Heart left ventricle (tissue), 16 donors: ENCODE measurements at places on chromosomes 2 and 18. TPM values are rescaled to one million over a fixed set of nuclear protein-coding genes. Genes with fewer than 3 reads are reported as not detected.

- DNase-seq: no peak
Measured at GRCh38 chr2:205471776-205472175, 210.5 kb upstream of the NRP2 start.

- DNase-seq: no peak
Measured at GRCh38 chr2:164882276-164882675, 40.7 kb upstream of the COBLL1 start.

DNA sequence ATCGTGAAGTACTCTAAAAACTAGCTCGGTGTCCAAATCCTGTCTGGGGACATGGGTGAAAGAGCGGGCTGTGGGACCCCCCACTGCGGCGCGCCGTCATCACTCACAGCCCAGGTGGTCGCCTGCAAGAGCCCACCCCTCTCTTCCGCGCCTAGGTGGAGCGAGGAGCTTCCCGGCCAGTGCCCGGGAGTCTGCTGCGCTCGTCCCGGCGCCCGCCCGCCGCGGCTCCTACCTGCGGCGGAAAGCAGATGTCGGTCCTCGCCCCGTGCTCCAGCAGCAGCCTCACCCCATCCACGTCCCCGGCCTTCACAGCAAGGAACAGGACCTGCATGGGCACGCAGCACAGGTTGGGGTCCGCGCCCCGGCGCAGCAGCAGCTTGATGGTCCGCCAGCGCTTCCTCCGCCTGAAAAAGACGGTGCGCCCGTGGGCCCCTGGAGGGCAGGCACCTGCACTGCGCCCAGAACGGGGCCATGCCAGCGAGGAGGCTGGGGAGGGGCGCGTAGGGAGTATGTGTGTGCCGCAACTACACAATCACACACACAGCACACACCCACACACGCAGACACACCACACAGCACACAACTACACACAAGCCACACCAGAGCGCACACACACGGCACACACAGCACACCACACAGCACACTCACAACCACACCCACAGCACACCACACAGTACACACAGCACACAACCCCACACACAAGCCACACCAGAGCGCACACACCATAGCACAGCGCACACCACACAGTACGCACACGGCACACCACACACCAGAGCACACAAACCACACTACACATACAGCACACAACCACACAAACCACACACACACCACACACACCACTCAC, 37.4 kb downstream of the ANKMY1 start:
- DNase-seq: no peak

DNA sequence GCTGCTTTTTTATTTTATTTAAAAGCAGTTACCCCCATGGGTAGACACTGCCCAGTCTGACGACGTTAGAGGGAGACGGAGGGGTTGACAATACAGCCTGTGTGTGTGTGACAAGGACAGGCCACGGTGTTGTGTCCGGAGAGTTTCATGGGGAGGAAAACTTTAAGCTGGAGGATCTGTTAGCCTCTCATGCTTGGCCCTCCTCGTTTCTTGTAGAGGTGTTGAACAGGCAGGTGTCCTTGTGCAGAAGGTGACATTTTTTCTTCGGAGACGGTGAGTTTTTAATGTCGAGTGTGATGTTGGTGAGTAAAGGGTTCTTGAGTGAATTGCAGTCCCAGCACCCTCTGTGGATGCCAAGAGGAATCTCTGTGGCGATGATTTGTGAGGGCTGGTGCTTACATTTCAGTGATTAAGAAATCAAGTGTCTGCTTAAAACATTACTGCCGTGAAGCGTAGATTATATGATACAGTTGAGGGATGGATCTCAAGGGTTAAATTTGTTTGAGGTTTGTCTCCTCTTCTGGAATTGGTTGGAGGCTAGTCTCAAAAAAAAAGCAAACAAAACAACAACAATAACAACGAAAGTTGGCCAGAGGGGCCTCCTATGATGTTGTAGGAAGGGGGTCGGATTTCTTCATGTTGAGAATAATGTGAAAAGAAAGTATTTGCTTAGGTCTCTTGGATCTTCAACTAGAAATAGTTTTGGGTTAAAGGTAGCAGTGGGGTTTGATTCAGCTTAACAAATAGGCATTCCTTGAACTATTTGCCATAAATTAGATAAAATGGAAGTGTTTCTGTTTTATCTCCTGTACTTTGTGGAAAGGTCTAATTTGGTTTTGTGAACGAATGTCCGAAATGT, 1.6 kb downstream of the NCOA1 start:
- peak; percentile 12 for DNase-seq

GRCh38 chr2:238406221-238406997, 20.3 kb upstream of the ASB1 start:
- no peak for DNase-seq

- no peak for DNase-seq
Measured at GRCh38 chr18:24517554-24517953, 57.1 kb downstream of the HRH4 start.

- no peak for DNase-seq
Measured at GRCh38 chr2:188399159-188399558, 107.5 kb downstream of the GULP1 start.

DNA sequence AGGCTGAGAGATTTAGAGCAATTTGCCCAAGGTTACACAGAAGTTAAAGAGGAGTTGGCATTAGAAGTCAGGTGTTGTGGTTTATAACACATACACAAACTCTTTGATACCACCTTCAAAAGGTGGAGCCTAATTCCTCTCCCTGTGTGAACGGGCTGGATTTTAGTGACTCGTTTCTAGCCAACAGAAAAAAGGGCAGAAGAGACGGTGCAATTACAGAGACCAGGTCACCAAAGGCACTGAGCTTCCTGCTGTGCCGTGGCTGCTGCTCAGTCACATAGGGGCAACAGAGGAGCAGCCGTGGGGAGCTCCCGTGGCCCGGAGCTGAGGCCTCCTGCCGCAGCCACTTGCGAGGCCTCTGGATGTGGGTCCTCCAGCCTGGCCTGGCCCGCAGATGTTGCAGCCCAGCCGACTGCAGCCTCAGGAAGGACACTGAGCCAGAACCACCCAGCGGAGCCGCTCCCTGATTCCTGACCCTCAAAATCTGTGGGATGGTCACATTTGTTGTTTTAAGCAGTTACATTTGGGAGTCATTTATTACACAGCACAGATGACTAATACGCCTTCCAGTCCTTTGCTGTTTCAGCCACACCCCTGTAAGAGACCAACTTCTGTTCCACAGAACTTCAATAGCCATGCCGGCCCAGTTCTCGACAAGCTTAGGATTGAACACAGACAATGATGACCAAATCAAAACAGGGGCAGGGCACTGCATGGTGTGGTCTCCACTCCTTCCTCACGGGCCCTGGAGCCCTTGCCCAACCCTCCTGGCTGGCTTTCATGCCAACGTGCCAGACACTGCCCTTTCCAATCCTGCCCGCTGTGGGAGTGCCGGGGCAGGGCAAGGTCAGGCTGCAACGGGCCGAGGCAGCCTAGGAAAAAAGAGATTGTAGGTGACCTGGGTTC, 17.1 kb downstream of the EDAR start:
- DNase-seq: no peak

DNA sequence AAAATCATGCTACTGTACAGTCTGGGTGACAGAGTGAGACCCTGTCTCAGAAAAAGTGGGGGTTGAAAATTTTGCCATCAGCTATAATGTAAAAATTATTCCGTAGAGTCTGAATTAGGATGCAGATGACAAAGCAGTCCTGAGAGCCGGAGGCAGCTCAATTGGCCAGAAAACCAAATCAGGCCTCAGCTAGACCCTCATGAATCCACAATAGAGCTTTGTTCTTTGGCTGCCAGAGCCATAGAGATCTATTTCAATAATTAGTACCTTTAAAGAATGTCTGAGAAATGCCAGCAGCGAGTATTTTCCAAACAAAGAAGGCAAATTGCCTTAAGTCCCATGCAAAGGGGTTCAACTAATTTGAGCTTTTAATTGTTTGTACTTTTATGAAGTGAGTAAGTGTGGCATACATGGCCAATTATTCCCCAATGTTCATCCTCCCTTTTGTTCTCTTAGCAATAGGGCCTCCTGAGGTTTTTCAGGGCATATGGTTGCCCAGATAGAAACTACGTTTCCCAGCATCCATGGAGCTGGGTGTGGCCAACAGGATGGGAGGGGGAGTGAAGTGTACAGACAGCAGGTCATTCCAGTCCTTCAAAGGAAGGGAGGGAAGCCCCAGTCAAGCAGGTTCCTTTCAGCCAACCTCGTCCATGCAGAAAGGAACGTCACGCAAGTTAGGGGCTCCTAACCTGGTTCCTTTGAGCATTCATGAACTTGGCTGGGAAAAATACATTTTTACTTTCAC, 211.3 kb upstream of the APCDD1 start:
- DNase-seq: no peak

DNA sequence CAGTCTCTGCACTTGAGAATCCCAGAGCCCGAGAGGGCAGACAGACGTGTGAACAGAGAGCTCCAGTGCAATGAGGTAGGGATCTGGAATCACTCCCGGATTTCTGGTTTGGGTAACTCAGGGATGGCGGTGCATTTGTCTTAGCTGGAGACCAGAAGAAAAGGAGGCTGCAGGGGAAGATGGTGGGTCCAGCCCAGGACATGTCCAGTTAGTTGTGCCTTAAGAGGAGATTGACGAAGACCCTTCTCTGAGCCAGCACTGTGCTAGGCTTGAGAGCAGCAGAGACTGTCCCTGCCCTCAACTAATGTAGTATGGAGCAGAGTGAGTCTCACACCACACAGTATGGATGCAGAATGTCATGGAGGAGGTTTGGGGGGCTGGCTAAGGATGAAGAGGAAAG, 150.6 kb upstream of the COPS8 start:
- DNase-seq: no peak

- DNase-seq: no peak
Measured at GRCh38 chr2:181670632-181671031, 9.7 kb downstream of the NEUROD1 start.

GRCh38 chr2:153871231-153872221, at the start of gene GALNT13:
TSS of gene GALNT13 (plus strand) at chr2:153871922.
- peak; percentile 23 for DNase-seq

DNA sequence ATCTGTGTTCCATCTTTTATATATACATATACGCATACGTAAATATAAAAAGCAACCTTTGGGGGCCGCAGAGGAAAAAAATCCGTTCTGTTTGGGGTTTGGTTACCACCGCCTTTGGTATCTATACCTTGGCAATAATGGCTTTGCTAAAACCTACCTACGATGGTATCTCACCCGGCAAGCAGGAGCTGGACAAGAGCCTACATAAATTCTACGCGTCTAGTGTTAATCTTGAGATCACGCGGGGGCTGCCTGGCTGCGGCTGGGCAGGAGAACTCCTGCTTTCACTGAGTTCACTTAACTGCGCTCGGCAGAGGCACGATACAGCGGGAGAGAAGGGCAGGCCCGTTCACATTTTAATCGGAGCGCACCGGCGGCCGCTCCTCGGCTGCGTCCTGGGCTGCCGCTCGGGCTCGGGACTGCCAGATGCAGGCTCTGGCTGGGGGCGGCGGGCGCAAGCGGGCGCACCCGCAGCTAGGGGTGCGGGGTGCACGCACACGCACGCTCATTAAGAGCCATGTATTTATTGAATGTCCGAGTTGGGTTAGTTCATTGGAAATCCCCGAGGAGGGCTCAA, 1.7 kb upstream of the POU3F3 start:
- DNase-seq: no peak

- peak; percentile 67 for DNase-seq
Measured at GRCh38 chr2:173048897-173049661, 26.6 kb upstream of the MAP3K20 start.

DNA sequence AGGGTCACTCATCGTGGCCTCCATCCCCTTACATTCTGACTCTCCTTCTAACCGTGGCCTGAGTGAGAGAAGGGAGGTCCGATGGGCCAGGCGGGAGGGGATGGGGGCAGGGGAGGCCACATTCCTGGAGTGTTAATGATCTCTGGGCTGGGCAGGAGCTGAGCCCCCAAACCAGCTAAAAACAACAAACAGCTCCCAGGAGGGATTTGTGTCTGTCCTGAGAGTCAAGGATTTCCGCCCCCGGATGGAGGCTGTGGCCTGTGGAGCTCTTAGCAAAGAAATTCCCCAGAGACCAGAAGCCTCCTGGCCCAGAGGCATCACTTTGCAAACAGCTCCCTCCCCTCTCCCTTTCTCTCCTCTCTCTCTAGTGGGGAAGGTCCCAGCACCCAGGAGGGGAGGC, 23.5 kb downstream of the EMX1 start:
- no peak for DNase-seq

DNA sequence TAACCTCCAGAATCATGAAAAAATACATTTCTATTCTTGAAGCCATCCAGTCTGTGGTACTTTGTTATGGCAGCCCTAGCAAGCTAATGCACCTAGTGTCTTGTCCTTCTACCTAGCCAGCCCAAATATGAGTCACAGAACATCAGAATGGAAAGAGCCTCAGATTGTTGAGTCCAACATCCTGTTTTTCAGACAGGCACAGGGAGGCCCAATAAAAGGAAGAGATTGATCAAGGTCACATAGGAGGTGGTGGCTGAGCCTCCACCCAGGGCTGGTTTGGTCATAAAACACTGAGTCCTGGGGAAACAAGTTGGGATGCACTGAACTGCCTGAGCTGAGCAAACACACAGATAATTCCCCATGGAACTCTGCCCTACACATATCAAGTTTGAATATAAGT, 195.5 kb downstream of the TTC32 start:
- no peak for DNase-seq

- DNase-seq: no peak
Measured at GRCh38 chr18:44231936-44232335, 448.8 kb upstream of the SETBP1 start.

DNA sequence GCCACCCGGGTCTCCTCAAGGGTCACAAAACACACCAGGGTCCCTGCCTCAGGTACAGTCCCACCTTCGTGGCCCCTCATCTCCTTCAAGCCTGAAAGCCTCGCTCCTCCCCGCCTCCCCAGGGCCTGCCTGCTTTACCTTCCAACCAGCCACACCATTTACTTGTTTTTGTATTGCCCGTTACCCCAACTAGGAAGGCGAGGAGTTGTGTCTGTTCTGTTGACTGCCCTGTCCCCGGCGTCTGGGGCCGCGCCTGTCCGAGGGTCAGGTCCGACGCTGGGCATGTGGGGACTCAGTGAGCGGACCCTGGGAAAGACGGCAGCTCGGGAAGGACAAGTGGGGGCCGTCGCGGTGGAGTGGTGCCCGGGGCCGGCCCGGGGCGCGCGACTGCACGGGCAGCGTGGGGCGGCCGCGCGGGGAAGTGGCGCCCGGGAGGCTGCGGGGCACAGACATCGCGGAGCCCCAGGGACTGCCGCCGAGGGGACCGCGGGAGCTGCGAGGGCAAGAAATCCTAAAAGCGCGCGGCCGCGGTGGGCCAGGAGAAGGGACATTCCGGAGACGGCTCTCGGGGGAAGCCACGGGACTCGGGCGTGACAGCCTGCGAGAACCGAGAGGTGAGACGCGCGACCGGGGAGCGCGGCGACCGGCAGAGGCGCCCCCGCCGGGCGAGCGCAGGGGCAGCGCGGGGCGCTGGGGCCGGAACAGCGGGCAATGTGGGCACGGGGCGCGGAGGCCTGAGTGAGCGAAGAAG, 797 bp upstream of the GRHL1 start:
- peak; percentile 45 for DNase-seq

DNA sequence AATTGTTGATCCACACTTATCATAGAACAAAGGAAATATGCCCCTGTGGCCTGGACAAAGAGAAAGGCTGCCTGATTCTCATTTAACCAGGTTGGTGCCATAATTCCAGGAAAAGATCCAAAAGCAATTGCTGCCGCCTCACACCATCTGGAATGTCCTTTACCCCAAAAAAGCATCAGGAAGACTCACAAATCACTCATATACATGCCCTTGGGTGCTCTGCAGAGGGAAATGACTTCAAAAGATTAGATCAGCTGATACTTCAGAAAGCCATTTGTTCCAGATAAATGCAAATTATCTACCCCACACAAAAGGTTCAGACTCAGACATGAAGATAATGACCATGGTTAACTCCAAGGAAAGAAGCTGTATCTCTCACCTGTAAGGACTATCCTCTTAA, 285.8 kb downstream of the C1D start:
- no peak for DNase-seq

Gene LRRC30
- polyA plus RNA-seq: not detected

Gene MALL
- 6.9 TPM for polyA plus RNA-seq

Gene RFX8
- polyA plus RNA-seq: 0.12 TPM

Gene CAPN10
- 17.4 TPM for polyA plus RNA-seq
